Stimulated activated CD4-positive, alpha-beta T cell treated with anti-CD3 and anti-CD28 coated beads, Interleukin-4, amount 100 ng/mL, for 48 hours (primary cell): ENCODE measurements at places on chromosomes 6 and 20.

DNA sequence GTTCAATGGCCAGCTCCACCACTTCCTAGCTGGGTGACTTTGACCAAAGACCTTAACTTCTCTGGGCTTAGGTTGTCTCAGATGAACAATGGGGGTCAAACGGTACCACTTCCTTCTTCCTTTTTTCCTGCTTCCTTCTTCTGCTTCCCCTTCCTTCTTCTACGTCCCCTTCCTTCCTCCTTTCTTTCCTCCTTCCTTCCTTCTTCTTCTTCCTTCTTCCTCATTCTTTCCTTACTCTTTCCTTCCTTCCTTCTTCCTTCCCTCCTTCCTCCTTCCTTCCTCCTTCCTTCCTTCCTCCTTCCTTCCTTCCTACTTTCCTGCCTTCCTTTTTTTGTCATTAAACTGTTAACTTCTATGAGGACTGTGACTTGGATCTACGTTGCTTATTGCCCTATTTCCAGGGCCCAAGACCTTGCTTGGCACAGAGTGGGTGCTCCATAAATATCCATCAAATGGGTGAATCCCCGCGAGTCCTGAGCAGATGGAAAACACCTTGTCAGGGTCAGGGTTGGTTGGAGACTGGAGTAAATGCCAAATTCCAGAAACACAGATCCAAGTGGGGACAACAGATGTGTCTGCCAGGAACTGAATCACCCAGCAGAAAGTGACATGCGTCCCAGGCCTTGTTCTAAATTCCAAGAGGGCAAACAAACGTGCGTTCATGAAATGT lies 243.3 kb downstream of the PREX1 start:
- no peak for DNase-seq

DNA sequence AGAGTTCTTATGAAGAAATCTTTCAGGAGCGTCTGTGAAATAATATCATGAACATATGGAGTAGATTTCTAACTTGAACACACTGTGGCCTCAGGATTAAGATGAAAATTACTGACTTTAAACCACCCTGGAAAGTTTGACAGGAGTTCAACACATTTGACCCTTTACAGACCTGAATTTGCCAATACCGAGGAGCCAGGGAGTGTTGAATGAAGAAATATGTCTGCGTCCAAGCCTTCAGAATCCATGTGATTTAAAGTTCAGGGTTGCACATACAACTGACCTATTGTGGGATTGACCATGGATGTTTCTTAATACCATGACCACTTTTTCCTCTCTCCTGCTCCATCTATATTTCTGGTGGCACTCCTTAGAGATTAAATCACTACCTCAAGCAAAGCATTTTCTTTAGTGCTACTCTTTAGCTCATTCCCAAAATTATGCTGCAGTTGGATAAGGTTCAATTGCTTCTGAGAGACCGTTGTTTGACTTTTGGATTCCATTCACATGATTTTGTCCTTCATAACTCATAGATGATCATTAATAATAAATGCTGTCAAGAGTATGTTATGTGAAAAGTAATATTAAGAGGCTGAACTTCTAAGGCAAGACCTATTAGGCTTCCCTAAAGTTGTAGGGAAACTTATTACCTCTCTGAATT lies 57.4 kb downstream of the PRL start:
- DNase-seq: no peak

- peak; percentile 58 for DNase-seq
Observed at GRCh38 chr6:20319520-20320357, 81.9 kb upstream of the E2F3 start.

- DNase-seq: no peak
Observed at GRCh38 chr6:19705606-19706005, 131.6 kb upstream of the ID4 start.

DNA sequence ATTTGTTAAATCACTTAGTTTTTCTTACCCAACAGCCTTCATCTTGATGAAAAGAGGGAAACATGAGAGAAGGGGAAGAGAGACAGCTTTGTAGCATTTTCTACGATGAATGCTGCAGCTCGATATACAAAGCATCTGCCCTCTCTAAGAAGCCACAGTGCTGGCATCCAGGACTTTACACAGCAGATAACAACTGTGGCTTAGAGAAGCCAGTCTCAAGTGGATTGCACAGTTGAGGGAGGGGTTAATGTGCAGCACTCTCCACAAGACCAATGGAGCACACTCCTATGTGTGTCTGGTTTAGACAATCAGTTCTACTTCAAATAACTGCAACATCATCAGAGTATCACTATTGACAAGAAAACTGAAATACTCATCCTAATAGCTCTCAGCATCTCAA lies 5.8 kb downstream of the C6orf120 start:
- no peak for DNase-seq

DNA sequence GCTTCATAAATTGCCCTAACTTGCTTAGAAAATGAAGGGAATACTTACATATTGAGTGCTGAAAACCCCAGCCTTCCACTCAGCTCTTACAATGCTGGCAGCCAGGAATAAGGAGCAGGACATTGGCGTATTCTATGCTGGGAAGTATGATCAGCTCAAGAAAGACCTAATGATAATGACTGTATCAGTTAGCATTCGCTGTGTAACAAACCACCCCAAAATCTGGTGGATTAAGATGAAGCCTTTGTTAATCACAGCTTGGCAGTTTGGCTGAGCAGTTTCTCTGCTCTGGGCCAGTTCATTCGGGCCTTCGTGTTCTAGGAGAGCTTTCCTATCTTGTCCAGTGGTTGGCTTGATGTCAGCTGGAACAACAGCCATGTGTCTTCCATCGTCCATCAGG lies 33.4 kb upstream of the TUBB2A start:
- DNase-seq: no peak

GRCh38 chr20:45407067-45407745 lies 883 bp upstream of the DBNDD2 start:
- no peak for DNase-seq

GRCh38 chr6:141492521-141493284 lies 640.0 kb upstream of the GJE1 start:
- DNase-seq: no peak

GRCh38 chr6:145898376-145898775 lies 65.8 kb downstream of the SHPRH start:
- no peak for DNase-seq

DNA sequence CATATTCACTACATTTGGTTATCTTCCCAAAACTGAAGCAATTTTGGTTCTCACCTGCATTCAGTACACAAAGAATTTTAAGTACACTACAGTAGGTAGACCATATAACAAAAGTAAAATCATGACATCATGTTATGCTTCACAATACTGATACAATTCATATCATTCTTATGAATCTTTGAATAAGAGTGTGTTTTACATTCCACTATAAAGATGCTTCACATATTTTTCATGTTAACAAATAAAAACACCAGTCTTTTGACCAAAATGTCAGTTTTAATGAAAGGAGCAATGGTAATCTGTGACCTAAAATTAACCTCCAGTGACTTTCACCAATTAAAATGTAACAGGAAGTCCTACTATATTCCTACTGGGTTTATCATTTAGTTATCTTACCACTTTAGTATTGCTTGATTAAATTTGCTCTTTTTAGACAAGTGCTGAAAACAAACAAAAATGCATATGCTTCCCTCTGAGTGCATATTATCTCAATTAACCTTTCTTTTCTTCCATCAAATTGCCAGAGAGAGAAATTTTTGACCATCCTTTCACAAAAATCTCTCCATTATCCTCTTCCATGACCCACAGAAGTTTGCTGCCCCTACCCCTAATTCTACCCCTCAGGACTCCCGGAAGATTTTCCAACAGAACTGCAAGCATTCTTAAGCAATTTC lies 49.3 kb downstream of the PHIP start:
- no peak for DNase-seq
